Naive thymus-derived CD4-positive, alpha-beta T cell (primary cell): ENCODE measurements at places on chromosomes 5 and 9.

- DNase-seq, result peak; percentile 31
Observed at GRCh38 chr9:137621131-137621757, 2.4 kb downstream of the EHMT1 start.

GRCh38 chr5:107744418-107745330 lies 73.9 kb upstream of the EFNA5 start:
- no peak for DNase-seq

DNA sequence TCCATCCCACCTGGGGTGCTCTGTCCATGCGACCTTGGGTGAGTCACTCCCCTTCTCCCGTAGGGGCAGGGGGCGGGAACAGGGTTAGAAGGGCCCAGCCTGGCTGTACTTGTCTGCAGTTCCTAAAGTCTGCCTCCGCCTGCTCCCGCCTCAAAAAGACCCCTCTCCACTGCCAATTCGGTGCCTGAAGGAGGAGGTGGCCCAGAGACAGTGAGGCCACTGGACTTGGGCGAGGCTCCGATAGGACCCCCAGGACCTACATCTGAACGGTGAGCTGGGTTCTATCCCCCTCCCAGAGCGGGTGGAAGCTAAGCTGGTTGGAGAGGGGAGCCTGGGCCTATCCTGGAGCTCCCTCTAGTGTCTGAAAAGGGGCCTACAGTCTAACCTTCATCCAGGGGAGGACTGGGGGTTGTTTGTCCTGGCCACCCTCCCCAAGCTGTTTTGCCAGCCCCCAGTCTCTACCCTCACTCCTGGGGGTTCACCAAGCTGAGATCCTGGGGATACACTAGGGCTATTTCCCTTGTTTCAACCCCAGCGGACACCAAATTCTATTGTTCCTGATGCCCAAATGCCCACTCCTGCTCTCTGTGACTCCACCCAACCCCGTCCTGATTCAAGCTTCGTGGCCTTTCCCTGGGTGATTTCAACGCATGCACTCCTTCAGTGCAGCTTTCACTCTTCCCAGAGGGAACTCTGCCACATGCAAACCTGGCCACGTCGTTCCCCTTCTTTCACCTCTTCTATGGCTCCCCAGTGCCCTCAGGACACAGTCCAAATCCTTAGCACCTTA lies 6.1 kb upstream of the CRB2 start:
- DNase-seq, result peak; percentile 65

- DNase-seq, result no peak
Observed at GRCh38 chr9:85502815-85503655, 238.7 kb downstream of the AGTPBP1 start.

- no peak for DNase-seq
Observed at GRCh38 chr9:137198902-137199283, 1.6 kb downstream of the TPRN start.

DNA sequence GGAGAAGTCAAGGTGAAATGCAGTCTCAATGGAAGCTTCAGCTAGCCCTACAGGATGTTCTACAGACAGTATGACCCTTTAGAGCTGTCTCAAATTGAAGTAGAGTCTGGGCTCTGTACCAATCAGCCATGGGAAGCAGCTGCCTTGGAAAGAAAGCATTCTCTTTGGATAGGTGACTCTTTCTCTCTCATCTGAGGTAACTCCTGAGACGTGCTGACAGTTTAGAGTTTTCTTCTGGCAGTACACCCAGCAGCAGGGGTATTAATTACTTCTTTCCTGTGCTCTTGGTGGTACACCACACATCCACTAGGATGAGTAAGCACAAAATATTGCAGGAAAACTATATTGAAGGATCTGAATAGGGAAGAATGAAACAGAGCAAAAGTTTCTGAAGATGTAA lies 329.6 kb upstream of the RGMB start:
- DNase-seq, result no peak

- DNase-seq, result no peak
Observed at GRCh38 chr5:77719666-77720363, 56.3 kb downstream of the TBCA start.

DNA sequence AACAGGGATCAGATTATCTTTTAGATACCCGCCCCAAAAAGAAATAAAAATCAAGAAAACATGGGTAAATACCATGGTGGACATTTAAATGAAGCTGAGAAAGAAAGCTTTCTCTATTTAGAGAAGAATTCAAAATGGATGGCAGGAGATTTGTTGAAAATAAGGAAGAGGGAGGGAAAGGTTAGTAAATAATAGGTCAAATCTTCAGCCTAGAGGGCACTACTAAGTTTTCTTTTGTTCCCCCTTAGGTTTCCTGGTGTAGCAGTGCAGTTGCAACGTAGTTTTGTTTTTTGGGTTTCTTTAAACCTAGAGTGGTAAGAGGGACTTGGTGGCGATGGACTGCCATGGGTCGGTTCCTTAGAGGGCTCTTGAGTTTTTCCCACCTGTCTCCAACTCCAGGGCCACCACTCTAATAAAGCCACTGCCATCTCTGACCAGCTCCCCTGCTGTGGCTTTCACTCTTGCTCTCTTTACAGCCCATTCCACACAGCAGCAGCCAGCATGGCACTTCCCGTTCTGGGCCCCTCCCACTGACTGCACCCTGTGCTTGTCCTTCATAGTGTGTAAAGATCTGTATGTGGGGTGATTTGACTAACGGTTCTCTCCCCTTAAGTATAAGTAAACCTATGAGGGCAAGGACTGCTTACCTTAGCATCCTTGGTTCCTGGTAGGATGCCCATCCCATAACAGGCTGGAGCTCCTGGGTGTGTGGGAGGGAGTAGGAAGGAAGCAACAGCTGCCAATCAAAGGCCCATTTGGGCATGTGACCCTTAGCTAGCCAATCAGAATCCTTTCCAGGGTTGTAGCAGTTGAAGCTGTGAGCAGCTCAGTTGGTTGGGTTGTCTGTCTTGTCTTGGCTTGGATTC lies 118.3 kb downstream of the SLC1A3 start:
- peak; percentile 62 for DNase-seq

DNA sequence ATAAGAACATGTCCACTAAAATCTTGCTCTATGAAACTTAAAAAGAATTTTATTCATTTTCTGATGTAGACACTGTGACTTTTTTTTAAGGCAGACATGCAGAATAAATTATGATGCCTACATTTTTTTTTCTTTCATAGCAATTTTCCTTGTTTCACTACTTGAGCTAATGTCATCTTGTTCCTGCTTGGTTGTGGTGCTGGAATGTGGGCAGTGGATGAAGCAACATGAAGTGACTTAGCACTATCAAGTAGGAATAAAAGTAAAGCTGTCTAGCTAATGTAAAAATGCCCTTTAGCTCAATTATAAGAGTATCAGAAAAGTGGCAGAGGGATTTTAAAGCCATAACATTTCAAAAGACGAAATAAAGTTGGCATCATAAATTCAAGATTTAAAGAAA lies 191.0 kb downstream of the ADAMTS6 start:
- no peak for DNase-seq

DNA sequence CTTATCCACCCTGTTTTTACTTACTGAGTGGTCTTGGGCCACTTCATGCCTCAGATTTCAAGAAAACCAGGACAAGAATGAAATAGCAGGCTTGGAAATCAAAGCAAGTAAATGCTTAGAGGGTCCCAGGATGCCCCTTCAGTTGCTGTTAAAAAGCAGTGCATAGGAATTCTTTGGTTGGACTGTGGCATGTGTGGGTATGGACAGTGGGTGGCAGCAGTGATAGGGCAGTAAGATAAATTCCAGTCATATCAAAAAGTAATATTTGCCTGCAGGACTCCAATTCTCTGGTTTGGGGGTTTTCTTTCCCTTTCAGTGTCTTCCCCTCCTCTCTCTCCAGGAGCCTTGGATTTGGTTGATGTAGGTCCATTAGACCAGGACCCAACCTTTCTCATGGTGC lies 306.7 kb upstream of the CLINT1 start:
- DNase-seq, result no peak

- DNase-seq, result no peak
Observed at GRCh38 chr5:124126504-124127217, 614.7 kb downstream of the CSNK1G3 start.

DNA sequence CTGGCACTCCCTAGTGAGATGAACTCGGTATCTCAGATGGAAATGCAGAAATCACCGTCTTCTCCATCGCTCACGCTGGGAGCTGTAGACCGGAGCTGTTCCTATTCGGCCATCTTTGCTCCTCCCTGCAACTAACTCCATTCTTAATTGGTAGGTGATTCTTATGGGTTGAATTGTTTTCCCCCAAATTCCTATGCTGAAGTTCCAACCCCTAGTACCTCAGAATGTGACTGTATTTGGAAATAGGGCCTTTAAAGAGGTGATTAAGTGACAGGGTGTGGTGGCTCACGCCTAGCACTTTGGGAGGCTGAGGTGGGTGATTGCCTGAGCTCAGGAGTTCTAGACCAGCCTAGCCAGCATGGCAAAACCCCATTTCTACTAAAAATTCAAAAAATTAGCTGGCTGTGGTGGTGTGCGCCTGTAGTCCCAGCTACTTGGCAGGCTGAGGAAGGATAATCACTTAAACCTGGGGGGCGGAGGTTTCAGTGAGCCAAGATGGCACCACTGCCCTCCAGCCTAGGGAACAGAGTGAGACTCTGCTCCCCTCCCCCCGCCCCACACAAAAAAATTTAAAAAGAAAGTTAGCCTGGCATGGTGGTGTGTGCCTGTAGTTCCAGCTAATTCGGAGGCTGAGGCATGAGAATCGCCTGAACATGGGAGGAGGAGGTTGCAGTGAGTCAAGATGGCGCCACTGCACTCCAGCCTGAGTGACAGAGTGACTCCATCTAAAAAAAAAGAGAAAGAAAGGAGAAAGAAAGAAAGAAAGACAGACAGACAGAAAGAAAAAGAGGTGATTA lies 25.2 kb upstream of the FOCAD start:
- no peak for DNase-seq

DNA sequence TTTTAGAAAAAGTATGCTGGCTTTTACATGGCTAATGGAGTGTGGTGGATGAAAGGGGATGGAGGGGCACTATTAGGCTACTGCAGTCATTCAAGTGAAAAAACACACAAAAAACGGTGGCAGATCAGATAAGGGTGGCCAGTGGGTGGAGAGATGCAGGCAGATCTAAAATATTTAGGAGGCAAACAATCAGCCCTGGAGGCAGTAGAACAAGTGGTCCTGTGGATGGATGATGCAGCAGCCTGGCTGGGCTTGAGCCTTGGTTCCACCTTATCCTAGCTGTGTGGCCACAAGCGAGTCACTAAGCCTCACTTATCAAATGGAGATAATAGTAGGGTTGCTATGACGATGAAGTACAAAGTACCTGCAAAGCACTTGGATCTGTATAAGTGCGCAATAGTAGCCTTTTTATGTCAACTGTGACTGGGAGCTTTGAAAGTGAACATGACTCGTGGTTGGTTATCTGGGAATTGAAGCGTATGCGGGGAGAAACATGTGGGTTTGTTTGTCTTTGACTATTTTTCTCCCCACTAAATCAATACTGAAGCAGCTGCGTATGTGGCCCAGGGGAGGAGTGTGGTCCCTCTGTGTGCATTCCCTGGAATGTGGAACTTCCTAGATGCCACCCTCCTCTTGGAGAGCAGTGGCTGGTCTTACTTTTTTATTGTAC lies 20.2 kb downstream of the NSG2 start:
- no peak for DNase-seq

- DNase-seq, result no peak
Observed at GRCh38 chr9:132560616-132561202, 21.7 kb upstream of the BARHL1 start.

DNA sequence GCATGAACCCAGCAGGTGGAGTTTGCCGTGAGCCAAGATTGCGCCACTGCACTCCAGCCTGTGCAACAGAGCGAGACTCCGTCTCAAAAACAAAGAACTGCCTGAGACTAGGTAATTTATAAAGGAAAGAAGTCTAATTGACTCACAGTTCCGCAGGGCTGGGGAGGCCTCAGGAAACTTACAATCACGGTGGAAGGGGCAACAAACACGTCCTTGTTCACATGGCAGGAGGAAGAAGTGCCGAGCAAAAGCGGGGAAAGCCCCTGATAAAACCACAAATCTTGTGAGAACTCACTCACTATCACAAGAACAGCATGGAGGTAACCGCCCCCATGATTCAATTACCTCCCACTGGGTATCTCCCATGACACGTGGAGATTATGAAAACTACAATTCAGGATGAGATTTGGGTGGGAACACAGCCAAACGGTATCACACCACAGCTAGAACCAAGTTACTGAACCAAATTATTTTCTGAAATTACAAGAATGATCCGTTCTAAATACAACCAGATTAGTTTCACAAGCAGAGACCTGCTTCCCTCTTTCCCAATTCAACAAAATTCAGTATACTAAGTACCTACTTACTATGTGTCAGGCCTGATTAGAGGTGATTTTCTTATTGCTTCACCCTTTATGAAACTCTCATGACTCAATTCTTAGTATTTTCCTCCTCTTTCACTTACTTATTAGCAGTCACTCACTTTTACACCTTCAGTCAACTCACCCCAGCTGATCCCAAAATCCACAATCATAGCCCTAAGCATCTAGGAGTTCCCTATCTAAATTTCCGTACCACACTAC lies 8.4 kb downstream of the UBTD2 start:
- DNase-seq, result no peak

DNA sequence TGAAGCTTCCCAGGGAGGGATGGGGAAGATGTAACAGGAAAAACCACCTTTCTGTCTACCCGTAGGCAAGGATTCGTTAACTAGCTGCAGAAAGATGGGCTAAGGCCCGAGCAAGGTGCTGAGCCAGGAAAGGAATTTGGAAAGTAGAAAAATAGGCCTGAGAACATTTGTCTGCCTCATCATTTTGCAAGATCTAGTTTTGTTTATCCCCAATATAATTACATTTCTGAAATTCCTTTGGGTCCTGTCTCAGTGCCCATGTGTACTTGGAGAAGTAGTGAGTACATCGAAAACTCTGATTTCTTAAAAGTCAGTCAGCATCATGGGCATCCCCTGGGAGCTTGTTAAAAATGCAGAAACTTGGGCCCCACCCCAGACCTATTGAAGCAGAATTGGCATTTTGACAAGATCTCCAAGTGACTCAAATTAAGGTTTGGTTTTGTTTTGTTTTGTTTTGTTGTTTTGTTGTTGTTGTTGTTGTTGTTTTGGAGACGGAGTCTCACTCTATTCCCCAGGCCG lies 52.1 kb upstream of the CEMIP2 start:
- no peak for DNase-seq

GRCh38 chr9:107541523-107541922 lies 52.0 kb upstream of the KLF4 start:
- DNase-seq, result no peak

- DNase-seq, result no peak
Observed at GRCh38 chr5:80686757-80687156, 32.0 kb upstream of the DHFR start.

DNA sequence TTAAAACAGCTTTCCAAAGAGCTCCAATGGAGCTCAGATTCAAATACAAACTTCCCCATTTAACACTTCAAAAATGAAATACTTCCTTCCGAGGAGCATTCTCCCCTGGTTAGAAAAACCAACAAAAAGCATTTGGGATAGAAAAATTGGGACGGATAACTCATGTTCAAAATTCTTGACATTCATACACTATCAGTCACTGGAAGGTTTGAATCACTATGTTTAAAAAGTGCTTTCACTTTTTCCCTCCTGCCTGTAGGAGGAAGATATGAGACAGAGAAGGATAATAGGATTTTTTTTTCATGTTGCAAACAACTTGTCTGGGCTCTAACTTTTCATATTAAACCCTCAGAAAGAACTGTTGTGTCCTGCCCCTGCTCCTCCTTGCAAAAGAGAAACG lies 412.0 kb downstream of the ACTL7B start:
- no peak for DNase-seq
